Stimulated activated CD8-positive, alpha-beta memory T cell treated with anti-CD3 and anti-CD28 coated beads, Interleukin-15, amount 100 ng/mL, for 4 hours (primary cell): ENCODE measurements at places on chromosomes 7 and 10.

- no peak for DNase-seq
Measured at GRCh38 chr7:131950758-131951157, 394.3 kb upstream of the PODXL start.

DNA sequence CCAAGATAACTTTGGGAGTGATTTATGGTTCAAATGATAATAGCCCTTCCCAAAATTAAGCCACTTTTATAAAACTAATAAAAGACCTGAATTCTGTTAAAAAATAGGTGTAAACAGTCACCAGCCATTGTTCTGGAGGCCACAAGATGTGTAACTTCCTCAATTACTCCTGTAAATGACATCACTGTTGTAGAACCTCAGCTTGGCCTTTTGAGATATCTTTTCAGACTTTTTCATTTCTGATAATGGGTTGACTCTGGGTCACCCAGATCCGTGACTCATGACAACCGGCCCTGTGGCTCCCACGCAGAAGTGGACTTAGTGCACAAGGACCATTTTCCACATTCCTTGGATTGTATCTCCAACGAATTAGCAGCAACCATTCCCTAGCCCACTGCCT is 106.6 kb downstream of the DKK1 start:
- DNase-seq, result no peak

GRCh38 chr10:810351-810846 is 120.9 kb upstream of the DIP2C start:
- no peak for DNase-seq

GRCh38 chr10:21161647-21162046 is 264.5 kb upstream of the NEBL start:
- no peak for DNase-seq

DNA sequence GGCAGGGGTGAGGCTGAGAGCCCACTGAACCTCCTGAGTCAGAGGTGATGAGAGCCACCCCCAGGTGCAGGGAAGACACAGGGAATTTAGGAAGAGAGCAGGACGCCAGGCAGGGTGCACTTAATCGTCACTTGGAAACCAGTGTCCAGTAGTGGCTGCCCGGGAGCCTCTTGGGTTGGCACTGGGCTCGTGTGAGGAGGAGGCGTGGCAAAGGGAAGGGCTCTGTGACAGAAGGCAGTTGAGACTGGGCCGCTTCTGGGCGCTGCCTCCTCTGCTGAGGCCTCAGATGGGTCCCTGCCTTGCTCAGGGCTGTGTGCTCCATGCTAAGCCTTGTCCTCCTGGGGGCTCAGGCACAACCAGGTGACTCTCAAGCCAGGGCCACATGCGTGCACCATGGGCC is 13.3 kb downstream of the RET start:
- no peak for DNase-seq

DNA sequence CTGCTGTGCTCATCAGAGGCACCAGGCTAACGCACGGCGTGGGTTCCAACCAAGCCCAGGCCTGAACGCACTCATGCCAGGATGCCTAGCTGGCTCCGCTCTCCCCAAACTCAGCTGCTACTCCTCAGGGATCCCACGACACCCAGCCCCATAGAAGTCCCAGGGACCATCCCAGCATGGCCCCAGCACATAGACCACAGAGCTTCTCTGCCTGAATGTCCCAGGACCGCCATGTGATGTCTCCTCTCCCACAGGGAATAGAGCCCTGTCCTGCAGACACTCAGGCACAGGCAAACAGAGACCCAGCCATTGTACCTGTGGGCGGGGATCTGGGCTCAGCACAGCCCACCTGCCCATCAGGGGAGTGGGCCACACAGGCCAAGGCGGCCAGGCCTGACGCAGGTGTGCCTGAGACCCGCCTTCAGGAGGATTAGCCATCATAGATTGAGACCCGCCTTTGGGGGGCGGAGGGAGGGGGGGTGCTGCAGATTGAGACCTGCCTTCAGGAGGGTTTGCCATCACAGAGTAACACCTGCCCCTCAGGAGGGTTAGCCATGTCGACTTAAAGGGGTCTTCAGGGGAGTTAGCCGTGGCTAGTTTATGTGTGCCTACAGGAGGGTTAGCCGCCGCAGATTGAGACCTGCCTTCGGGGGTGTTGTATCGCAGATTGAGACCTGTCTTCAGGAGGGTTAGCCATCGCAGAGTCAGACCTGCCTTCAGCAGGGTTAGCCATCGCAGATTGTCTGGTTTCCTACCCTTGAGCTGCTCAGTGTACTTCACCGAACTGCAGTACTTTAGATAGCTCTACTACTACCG is 29.0 kb downstream of the RASGEF1A start:
- DNase-seq, result no peak

GRCh38 chr10:31953080-31953479 is 24.4 kb upstream of the ARHGAP12 start:
- DNase-seq, result no peak

DNA sequence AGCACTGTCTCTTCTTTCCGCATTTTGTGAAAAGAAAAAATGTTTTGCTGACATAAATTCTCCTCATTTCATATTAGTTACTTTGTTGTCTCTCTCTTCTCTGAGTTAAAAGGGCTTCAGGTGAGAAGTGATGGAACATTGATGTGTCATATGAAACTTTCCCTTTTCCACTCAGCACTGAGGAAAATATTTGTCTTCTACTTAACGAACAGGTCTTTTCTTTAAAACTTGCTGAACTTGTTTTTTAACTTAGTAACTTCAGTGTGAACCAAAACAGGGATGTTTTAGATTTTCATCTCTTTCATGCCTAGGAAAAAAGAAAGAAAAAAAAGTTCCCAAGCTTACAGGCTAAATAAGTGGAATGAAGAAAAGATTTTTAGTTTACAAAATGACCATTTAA is 19.0 kb upstream of the TSPAN12 start:
- DNase-seq, result no peak

DNA sequence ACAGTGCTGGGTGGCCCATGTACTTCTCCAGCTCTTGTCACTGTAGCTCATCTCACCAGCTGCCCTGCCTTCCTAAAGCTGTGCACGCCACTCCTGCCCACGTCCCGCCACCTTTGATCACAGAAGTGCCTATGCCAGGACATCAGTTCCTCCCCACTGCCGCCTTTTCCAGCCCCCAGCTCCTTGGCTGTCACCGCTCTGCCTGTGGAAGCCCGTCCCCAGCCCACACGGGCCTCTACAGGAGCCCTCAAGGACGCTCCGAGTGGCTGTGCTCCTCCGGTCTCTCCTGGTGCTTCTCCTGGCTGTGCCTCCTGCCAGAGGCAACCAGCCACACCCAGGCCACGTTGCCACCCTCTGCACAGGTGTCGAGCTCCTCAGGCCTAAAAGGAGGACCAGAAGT is 19.3 kb upstream of the INMT start:
- DNase-seq, result no peak

DNA sequence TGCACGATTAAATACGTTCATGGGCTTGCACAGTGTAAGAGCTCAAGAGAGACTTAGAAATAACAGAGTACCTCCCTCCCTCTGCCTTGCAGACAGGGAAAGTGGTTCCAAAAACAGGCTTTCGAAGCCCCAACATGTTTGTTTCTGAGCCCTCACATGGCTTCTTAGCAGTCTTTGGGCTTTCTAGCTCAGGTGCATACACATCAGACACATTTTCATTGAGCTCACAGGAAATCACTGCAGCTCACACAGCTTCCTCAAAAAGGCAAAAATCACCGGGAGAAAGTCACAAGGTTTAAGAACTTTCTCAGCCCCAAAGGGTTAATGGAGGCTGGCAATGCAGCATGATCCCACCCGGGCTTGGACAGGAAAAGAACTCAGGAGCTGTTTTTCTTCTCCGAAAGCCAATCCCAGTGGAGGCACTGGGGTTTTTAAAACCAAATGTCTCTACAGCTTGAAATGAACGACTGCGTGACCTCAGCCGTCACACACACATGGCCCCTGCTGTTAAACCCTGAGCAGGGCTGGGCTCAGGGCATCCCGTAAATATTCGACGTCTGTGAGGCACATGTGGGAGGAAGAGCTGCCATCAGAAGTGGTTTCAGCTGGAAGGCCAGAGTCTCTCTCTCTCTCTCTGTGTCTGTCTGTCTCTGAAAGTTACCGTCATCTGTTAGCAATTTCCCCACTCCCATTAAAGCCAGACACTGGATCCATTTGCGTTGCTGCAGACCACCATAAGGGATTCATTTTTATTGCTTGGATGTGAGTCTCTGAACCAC is 69.7 kb downstream of the CALML3 start:
- no peak for DNase-seq

- DNase-seq, result no peak
Measured at GRCh38 chr10:17747883-17748550, 4.0 kb upstream of the TMEM236 start.

DNA sequence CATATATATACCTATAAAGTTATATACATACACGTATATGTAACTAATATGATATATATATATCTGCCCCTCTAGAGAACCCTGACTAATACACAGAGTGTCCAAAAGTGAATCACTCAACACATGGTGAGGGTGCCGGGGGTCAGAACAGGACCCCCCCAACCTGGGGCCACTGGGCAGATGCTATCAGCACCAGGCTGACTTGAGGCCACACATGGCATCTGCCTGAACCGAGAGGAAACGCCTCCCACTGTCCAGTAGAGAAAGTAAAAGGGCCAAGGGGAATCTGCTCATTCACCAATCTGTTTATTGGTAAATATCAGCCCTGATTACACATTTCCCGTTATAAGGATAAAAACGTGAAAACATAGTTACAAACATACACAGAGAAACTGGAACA is 218.3 kb downstream of the PTPRN2 start:
- no peak for DNase-seq

GRCh38 chr7:94643771-94644545 is 12.0 kb downstream of the SGCE start:
- DNase-seq, result no peak

DNA sequence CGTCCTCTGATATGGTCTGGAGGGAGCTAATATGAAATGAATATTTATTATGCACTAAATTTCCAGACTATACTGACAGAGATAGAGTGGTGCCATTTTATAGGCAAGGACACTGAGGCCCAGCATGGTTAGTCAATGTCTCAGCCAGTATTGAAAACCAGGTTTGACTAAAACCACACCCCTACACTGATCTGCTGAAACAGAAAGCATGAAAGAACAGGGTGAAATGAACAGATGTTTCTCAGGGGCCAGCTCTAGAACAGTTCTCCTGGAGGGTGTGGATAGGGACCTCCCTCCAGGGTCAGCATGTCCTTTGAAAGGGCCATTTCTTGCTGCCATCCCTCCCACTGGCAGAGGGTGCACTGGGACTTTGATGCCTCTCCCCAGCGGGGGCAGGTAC is 700.5 kb downstream of the GRID1 start:
- no peak for DNase-seq

DNA sequence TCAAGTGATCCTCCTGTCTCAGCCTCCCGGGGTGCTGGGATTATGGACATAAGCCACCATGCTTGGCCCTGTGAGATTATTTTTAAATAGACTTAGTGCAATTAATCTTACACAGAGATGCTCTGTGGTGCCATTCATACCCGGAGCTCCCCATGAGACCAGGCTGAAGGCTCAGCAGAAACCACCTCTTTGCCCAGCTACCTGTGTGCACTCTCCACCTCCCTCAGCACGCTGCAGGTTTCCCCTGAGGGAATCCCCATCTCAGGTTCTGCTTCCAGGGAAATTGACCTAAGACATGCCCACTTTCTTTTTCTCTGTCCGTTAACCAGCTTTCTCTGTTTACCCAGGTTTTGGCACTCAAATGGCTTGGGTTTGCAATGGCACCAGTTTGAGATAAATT is 260.5 kb downstream of the SFMBT2 start:
- DNase-seq, result no peak

GRCh38 chr7:117781707-117782106 is 91.5 kb downstream of the CTTNBP2 start:
- DNase-seq, result no peak

DNA sequence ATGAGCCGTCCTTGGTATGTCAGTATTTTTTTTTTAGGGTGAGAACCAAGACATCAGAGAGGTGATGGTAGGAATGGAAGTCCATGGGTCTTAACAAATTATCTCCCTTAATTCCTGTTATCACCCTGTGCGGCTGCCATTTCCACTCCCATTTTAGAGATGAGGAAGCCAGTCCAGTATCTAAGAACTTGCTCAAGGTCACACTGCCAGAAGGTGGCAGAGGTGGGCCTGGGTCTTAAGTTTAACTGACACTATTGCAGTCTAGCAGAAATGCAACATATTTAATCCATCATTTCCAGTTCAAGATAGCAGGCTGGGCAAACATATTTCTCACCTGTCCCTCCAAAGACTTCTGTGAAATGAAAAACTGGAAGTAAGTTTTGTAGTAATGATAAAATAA is 108.3 kb downstream of the GLI3 start:
- no peak for DNase-seq

- no peak for DNase-seq
Measured at GRCh38 chr7:37442268-37442667, 6.4 kb downstream of the ELMO1 start.

GRCh38 chr7:124792696-124793095 is 27.1 kb upstream of the GPR37 start:
- DNase-seq, result no peak

DNA sequence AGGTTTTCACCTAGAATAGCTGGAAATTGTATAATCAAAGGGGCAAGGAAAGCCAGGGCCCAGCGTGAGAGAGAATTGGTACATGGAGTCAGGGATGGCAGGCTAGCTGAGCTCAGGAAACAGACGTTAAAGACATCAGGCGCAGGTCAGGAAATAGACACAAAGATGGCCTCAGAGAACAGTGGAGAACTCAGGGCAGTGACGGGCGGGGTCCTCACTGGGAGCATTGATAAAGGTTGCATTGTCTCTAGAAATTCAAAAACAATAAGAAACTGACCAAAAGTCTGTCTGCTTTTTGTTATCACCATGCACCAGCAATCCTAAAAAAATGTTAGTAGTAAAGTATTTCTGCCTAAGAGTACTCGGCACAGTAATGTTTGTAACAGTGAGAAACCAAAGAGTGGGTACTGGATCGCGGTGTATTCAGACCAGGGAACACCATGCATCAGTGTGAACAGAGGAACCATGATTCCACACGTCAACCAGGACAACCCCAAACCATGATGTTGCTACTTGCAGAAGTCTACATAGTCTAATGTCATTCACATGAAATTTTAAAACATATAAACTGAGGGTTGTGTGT is 81.9 kb upstream of the AUTS2 start:
- DNase-seq, result no peak

- DNase-seq, result no peak
Measured at GRCh38 chr7:23075571-23075970, 30.0 kb upstream of the KLHL7 start.

GRCh38 chr10:49594594-49594993 is 15.5 kb upstream of the SLC18A3 start:
- DNase-seq, result no peak
